ENCODE measurements at places on chromosomes 7 and 10.
A peak's percentile ranks its signal among the peaks of the same experiment; 100 is the strongest.

- no peak for DNase-seq
Measured at GRCh38 chr7:4845740-4846142, 16.1 kb downstream of the PAPOLB start.

DNA sequence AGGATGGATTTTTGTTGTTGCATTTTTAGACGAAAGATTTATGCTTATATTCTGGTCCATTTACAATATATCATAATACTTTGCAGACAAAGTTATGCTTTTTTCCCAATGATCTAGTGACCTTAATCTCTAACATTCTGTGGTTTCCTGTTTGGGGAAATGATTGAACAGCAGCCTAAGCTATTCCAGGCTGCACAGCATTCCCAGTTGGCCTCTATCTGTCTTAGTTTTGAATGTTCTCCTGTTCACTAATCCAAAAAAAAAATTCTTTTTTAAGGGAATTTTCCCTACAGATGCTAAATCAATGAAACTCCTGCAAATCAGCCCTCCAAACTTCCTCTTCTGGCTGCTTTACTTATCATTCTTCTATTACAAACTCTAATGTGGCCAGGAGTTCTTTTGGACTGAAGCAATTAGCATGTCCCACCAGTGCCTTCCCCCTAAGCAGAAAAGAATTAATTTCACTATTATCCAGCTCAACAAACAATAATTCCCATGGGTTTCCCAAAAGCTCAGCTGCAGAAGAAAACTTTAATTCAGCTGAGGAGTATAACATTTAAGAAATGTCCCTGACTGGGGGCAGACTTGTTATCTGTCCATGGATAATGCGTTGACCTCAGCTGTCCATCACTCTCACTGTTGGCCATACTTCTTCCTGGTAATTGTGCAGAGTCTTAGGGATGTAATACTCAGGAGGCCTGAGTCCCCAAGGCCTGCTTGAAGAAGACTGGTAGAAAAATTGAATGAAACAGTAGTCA lies 81.9 kb upstream of the TRIL start:
- DNase-seq, result peak; percentile 22

DNA sequence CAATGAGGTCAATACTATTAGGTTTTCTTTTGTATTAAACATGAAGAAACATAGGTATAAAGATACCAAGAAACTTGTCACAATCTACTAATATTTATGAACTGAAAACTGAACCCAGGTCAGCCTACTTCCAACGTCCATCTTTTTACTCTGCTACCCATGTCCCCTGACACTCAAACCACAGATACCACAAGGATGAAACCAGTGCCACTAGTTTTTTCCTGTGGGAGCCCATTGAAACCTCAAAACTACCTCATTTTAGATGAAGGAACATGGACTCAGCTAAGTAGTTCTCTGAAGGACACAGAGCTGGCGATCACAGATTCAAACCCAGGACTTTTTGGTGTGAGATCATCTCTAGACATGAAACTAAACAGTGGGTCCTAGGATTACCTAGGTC lies 6.8 kb downstream of the TET1 start:
- DNase-seq, result no peak

DNA sequence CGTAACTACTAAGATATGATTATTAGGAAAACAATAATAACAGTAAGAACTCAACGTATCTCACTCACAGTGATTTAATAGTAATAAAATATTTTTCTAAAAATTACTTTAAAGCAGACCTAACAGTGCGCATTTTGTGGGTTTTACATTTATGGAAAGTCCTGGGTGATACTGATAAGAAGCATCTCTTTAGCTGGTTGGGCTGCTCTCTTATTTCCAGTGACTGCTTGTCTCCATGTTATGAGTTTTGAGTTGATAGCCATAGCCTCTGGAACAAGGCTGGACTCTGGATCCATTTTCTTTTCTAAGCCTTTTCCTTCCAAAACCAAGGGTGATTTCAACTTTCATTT lies 29.5 kb upstream of the INHBA start:
- DNase-seq, result no peak

- no peak for DNase-seq
Measured at GRCh38 chr7:158362912-158363905, 224.4 kb downstream of the PTPRN2 start.

- no peak for DNase-seq
Measured at GRCh38 chr10:73225518-73225917, 21.5 kb downstream of the DNAJC9 start.

- DNase-seq, result no peak
Measured at GRCh38 chr10:8158193-8159071, 103.9 kb downstream of the GATA3 start.

- no peak for DNase-seq
Measured at GRCh38 chr7:25348104-25348503, 119.8 kb upstream of the NPVF start.

GRCh38 chr7:139560678-139561077 lies 37.2 kb downstream of the CLEC2L start:
- no peak for DNase-seq

- DNase-seq, result no peak
Measured at GRCh38 chr7:105118612-105119600, 104.9 kb downstream of the KMT2E start.

DNA sequence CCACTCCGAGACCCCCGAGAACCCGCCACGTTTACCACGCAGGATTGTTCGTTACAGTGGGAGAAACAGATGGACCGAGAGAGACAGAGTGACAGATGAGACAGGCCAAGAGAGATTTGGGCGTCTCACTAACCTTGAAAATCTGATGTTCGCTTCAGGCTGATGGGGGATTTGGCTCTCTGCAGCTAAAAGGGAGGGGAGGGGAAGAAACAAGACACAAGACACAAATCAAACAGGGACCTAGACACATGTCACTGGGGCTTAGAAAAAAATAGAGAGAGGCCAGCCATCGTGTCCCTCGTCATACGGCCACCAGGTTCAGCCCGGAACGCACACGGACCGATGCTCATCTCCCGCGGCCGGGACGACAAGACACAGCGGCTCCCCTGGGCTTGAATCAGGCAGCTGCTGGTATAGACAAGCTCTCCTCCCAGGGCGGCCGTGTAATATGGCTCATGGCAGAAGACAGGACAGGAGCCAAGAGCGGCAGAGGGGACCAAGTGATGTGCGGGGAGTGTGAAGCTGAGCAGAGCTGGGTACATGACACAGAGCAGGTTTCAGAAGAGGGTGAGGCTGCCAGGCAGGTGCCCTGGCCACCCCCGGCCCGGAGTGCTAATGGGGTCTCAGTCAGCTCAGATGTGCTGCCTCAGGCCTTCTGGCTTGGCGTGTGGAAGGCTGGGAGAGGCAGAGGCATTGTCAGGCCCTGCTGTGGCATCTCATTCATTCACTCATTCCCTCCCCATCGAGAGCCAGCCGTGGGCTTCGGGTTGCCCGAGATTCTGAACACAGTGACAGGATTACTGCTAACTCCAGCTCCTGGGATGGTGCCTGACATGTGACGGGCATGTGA lies 88.5 kb upstream of the GNA12 start:
- no peak for DNase-seq

DNA sequence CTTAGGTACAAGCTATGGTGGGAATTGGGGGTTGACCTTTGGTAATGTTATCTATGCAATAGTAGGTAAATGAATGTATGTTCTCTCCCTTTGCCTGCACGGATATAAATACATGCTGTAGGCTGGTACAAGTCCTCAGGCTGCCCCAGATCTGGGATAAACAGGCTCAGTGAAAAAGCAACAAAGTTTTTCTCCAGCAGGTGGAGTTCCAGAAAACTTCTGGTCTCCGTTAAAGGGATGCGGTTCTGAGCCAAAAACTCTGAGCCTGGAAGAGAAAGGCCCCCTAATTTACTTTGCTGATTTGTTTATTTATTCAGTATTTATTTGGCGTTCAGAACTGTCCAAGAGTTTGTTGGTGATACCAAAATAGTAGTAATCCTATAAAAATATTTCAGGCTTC lies 204.7 kb downstream of the ADRA2A start:
- no peak for DNase-seq

GRCh38 chr7:99121496-99122021 lies 22.3 kb downstream of the SMURF1 start:
- no peak for DNase-seq

- peak; percentile 76 for DNase-seq
Measured at GRCh38 chr10:98414932-98415730, at the start of gene PYROXD2. Gene PYROXD2, minus strand, starts transcription at chr10:98415182. Its CDS starts 47 bp downstream, at chr10:98415135.

DNA sequence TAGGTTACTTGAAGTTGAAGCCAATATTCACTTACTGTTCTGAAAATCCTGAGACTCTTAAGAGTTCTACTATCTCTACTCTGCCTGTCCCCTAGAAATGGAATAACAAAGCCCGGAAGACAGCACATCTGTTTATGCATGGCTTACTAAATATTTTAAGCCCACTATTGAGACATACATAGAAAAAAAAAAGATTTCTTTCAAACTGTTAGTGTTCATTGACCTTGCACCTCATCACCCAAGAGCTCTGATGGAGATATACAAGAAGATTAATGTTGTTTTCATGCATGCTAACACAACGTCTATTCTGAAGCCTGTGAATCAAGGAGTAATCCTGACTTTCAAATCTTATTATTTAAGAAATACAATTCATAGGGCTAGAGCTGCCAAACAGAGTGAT lies 859.3 kb upstream of the C7orf33 start:
- no peak for DNase-seq

GRCh38 chr7:53684693-53685092 lies 649.3 kb downstream of the POM121L12 start:
- no peak for DNase-seq

GRCh38 chr7:7884855-7885254 lies 83.7 kb upstream of the GLCCI1 start:
- no peak for DNase-seq

DNA sequence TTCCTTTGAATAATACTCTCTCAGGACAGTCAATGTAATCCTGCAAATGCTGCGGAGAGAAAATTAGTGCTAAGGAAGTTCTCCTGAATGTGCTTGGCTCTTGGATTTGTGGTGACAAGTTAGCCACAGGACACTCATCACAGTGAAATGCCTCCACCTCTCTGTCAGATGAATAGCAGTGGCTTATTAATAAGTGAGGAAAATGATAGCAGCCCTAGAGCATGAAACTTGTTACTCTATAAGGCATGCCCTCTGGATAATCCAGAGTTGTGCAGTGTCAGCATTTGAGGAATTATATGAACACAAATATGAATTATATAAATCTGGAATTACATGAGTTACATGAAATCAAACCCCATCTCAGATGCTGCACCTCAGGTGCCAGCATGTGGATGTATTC lies 23.5 kb upstream of the TBX20 start:
- no peak for DNase-seq

GRCh38 chr7:41630741-41631140 lies 72.1 kb downstream of the INHBA start:
- DNase-seq, result no peak

DNA sequence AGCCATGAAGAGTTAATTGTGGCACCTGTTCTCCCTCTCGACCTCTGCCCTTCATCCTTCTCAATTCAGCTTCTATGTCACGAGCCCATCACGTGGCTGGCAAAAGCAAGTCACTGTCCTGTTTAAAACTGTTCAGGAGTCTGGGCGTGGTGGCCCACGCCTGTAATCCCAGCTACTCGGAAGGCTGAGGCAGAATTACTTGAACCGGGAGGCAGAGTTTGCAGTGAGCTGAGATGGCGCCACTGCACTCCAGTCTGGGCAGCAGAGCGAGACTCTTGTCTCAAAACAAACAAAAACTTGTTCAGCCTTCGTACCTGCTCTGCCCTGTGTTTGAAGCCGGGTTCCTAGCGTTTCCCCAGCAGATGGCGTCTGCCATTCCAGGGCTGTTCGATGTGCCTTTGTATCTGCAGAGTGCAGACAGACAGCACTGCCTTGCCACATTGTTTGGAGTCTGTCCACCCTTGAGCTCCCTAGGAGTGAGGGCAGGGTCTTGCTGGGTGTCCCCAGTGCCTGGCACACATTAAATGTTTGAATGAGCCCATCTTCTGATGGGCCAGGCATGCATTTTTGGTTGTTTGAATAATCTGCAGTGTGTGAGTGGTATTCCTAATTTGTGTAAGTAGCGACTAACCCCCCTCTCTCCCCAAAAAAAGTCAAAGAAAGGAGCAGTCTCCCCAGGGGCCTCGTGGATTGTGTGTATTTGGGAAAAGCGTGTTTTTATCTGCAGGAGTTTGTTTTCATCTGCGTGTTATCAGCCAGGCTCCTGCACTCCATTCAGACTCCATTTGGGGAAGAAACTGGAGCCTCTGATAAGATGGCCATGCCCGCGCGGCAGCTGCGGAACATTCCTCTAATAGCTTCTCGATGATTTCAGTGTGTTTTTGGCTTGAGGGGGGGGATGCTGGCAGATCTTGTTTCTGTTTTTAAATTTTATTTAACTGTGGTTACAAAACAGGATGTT lies 61.2 kb downstream of the DNAJB6 start:
- peak; percentile 50 for DNase-seq

DNA sequence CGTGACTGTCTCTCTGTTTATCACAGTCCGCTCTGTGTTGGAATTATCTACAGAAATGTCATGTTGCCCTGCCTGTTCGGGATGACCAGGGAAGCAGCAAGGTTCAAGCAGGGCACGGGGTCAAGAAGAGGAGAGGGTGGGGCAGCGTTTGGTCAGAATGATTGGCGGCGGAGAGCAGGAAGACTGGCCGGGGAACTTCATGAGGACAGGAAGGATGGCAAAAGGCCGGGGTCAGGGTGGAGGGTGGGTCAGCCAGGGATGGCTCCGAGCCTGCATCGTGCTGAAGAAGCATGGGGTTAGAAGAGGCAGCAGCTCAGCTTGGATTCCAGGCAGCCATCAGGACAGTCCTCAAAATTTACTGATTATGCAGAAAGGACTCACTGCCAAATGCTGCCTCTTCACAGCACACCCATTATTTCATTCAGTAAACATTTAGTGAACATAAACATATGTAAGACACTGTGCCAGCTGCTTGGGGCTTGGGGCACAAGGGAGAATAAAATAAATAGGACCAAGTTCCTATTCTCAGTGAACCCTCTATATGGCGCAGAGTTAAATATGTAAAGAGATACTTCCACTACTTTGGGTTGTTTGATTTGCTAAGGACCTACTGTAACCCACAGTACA lies 42.8 kb downstream of the WNT2 start:
- no peak for DNase-seq

DNA sequence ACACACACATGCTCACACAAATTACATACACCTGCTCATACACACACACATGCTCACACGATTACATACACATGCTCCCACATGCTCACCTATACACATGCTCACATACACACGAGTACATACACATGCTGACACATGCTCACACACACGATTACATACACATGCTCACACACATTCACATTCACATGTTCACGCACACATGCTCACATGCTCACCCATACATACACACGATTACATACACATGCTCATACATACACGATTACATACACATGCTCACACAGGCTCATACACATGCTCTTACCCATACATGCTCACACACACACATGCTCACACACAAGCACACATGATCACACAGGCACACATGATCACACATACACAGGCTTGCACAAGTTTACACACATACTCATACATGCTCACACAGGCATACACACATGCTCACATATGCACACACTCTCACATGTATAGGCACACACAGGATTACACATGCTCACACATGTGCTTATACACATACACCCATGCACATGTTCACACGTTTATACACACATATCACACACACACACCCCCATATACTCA lies 118.5 kb downstream of the PAXIP1 start:
- DNase-seq, result no peak

GRCh38 chr7:21941611-21942141 lies 4.0 kb downstream of the CDCA7L start:
- DNase-seq, result peak; percentile 11

- DNase-seq, result no peak
Measured at GRCh38 chr10:128526791-128527375, 400.7 kb upstream of the MKI67 start.

Data from GM04503 (cell line).